Panc1 (cell line): ENCODE measurements at places on chromosomes 1 and 21.

DNA sequence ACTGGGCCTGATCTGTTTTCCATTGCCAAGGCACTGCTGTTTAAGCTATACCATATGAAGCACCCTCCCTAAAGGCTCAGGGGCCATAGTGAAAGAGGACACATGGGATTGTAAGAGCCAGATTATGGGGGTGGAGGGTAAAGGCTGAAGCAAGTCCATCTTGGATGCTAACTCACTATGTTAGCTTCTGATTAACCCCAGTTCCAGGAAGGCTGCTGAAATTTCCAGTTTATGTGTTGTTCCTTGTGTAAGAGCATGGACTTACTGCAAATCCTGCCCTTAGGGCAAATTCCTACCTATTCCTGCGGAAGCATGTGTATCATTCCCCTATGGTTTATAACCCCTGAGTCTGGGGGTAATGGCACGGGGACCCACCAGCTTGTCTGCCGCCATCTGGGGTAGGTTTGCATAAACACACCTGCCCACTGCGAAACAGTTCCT, 91.8 kb upstream of the SERBP1 start:
- DNase-seq: no peak

- DNase-seq: no peak
These were observed 41.8 kb upstream of the PWP2 start for GRCh38 chr21:44065428-44065827.

GRCh38 chr1:243667133-243667532, 182.9 kb downstream of the AKT3 start:
- no peak for DNase-seq

DNA sequence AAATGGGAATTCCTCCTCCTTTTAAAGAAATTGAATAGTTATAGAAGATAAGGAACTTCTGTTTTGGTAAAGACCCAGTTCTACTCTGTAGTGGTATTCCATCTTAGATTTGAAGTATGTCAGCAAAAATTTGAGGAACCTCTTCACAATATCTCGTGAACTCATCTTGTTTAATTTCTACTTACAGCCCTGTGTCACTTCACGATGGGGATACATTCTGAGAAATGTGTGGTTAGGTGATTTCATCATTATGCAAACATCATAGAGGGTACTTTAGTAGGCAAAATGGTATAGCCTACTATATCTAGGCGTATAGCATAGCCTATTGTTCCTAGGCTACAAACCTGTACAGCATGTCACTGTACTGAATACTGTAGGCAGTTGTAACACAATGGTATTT, 36.0 kb downstream of the ALG6 start:
- no peak for DNase-seq

- no peak for DNase-seq
These were observed 25.9 kb downstream of the C2CD2 start for GRCh38 chr21:41927727-41928409.
